ENCODE measurements at places on chromosomes 1 and 21.

GRCh38 chr1:42913426-42914091, 45.1 kb downstream of the SLC2A1 start:
- no peak for DNase-seq

DNA sequence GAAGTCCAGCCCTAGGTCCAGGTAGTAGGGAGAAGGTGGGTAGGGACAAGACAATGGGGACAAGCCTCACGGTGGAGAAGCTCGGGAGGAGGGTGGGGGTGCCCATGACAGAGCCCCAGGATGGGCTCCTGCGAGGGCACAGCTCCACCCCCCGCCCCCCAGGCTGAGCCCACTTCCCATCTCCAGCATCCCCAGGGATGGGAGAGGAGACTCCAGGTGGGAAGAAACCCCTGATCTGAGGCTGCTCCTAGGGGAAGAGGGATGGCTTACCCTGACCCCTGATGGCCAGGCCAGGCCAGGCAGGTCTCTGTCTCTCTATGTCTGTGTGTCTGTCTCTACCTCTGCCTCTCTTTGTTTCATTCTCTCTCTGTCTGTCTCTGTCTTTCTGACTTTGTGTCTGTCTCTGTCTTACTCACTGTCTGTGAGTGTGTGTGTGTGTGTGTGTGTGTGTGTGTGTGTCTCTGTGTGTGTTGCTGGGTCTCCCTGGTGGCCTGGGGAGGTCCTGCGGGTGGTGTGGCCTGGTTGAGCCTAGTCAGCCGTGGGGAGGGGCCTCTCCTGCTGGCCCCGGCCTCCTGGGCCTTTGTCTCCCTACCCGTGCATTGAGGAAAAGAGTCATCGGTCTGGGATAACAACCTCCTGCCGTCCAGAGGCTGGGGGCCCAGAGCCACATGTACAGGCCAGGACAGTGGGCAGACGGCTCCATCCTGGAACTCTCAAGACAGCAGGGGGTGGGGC, 45.7 kb downstream of the WNT9A start:
- no peak for DNase-seq

DNA sequence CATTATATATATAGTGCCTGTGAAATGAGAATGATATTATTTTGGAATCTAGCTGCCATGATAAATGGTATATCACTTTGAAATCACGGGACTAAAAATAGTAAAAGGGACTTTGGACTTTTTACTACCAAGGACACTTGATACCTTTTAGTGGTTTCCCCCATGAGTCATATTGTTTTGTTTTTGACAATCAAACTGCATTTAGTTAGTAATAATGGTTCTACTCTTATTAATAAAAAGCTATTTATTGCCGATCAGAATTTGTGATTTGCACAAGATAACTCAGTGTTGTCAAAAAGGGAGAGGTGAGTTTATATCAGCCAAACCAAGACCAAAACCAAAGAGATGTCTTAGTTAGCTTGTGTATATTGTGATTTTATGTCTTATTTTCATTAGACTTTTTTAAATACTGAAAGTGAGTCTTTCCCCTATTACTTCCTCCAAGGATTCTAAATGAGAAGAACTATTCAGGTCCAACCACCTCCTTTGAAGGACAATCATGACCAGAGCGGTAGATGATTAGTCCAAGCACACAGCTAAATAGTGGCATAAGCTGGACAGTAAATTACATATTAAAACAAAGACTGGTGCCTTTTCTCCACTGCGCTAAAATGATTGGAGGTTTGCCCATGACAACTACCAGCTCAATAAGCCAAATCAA, 281.7 kb upstream of the ESRRG start:
- DNase-seq, result no peak

DNA sequence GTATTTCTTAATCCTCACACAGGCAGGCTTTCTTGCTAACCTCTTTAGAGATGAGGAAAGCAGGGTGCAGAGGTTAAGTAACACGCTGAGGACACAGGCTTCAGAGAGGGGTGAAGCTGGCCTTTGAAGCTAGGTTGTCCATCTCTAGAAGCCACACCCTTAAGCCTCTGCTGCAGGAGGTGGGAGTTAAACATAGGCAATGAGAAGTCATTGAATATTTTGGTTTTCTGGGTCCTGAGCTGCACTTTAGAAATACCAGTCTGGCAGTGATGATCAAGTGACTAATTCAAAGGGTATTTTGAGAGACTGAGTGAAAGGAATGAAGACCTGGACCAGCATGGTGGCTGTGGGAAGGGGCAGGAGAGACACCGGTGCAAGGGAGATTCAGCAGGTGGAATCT, 9.9 kb downstream of the KCNJ15 start:
- DNase-seq, result no peak

GRCh38 chr1:7389906-7390603, 381.0 kb upstream of the VAMP3 start:
- no peak for DNase-seq

GRCh38 chr1:32352831-32353383, 9.4 kb downstream of the FAM229A start:
- DNase-seq, result no peak

GRCh38 chr1:245693941-245694752, 539.4 kb downstream of the KIF26B start:
- DNase-seq, result no peak

DNA sequence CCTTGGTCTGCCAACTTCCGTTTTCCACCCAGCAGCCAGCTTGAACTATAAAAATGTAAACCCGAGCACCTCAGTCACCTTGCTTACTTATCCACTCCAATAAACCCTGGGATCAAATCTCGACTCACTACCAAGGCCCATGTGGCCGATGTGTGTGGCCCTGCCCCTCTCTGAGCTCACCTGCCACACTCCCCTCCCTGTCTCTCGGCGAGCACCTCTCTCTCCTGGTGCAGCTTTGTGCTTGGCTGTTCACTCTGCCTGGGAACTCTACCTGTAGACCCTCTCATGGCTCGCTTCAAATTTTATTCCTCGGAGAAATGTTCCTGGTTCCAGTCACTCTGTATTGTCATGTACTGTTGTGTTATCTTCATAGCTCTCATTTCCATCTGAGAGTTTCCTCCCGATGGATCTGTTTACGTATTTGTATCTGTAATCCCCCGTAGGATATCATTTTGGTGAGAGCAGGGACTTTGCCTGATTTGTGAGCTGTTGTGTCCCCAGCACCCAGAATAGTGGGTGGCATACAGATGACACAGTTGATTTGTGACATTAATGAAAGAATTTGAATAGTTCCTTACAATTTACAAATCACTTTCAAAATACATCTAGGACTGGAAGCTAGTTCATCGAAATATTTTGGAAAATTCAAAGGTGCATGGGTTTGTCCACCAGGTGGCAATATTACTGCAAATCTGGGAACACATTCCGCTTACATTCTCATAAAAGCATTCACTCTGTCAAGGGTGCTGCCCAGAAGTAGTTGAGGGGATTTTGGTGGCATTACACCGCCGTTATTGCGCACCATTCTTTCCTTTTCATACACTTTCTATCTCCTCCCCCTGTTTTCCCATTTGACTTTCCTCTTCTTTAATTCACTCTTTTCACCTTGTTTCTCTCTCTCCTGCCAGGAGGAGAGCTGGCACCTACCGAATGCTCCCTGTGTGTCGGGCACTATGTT, 95.3 kb downstream of the ABCA4 start:
- no peak for DNase-seq

- no peak for DNase-seq
Measured at GRCh38 chr1:3352299-3352951, 102.0 kb upstream of the ARHGEF16 start.

DNA sequence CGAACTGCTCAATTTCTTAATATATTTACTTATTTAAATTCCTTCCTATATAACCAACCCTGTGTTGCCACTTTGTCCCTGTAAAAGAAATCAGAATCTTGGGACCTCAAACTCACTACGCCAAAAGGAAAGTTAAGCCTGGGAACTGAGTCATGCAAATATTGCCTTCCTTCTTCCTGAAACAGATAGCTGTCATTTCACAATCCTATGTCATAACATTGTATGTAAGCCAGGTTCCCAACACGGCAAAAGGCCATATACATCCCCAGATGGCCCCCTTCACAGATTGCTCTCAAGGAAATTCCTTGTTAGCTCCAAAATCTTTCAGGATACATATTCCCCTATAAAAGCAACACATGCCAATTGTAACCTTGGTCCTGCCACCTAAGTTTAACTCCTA, 39.7 kb downstream of the C21orf91 start:
- DNase-seq, result no peak

DNA sequence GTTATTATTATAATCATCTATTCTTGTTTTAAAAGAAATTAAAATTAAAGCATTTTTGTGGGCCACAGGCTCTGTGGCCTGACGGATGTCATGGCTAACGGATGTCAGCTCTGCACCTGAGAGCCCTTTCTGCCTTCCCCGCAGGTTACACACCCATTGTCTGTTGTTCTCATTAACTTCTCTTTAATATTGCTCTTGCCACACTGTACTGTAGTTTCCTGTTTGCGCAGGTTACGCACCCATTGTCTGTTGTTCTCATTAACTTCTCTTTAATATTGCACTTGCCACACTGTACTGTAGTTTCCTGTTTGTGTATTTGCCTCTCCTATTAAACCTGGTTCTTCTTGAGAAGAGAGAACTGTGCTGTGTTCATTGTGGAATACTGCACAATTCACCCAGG, 294.4 kb upstream of the PLXNA2 start:
- DNase-seq, result no peak

GRCh38 chr21:28632755-28633408, 359.8 kb downstream of the LTN1 start:
- no peak for DNase-seq

GRCh38 chr1:177315261-177315660, 144.5 kb downstream of the BRINP2 start:
- no peak for DNase-seq

DNA sequence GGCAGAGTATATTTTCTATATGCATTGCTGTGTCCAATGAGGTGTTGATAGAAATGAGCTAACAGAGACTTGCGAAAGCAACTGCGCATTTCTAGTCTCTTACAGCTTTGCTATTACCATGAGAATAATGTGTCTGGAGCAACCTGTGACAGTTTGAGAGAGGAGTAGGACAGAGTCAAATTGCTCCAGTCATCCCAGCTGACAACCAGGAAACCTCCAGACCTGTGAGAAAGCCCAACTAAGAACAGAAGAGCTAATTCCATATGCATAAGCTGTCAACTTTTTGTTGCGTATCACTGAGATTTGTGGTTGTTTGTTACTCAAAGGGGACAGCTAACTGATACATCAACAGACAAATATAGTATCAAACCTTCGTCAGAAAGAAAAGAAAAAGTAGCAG, 354.1 kb upstream of the LRRC7 start:
- DNase-seq, result no peak

DNA sequence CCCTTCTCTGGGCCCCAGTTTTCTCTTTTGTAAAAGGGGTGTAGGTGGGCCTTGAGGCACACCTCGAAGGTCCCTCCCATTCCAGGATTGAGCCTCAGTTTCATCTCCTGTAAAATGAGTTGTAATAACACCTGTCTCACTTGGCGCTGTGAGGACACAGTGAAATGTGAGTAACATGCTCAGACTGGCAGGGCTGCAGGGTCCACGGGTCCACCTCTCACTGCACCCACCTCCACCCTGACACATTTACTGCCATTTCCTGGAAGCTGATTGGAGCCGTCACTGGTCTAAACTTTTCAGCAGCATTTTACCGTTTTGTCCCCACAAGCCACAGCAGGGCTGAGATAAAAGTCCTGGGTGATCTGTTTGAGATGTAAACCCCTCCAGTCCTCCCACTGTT, 398.0 kb downstream of the PTPRU start:
- DNase-seq, result no peak

DNA sequence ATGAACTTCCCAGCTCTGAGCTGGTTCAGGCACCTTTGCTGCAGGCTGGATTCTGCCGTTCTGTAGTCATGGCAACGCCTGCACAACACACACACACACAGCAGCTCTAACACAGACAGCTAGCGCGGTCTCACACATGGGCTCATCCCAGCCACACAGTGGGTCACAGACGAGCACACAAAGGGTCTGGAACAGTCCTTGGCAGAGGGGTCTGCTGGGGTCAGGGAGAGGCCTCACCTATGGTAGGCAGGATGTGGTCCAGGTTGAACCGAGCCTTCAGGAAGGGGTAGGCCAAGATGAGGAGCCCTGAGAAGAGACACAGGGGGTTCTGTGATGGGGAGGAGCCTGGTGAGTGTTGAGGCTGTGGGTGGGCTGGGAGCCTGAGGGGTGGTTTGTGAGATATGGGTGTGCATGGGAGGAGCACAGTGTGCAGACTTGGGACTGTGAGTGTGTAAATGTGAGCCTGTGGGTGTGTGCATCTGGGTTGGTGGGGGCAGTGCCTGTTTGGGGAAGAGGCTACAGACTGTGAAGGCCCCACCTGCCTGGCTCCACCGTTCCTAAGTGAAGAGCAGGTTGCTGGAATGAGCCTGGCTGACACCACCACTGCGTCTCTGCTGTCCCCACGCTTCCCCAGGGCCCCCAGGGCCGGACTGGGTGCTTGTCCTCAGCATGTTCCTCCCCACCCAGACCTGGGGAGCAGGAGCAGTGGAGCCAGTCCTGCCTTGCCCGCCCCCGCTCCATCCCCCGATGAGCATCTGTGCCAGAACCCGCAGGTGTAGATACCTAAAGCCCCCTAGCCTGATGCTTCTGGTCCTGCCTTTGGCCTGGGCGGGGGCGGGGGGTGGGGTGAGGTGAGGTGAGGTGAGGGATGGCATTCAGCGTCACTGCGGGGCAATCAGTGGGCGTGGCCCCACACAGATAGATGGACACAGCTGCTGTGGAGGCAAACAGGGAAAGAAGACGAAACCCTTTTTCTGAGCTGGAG, 1.5 kb downstream of the KNCN start:
- peak; percentile 12 for DNase-seq

DNA sequence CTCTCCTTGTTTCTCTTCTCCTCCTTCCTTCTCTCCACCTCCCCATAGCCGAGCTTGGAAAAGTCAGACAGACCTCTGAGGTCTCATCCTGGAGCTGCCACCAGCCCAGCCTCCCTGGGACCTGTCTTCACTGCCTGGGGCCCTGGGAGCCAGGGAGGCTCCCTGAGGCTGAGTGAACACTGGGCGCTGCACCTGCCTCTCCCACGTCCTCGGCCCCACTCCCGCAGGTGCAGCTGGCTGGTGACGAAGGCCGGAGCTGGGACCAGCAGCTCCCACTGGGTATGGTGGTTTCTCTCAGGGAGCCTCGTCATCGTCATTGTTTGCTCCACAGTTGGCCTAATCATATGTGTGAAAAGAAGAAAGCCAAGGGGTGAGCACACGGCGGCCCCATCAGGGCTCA, 5.3 kb downstream of the TNFRSF14 start:
- DNase-seq, result no peak

GRCh38 chr1:86231076-86231475, 74.5 kb upstream of the COL24A1 start:
- DNase-seq, result no peak

GRCh38 chr21:25834381-25834780, 99.6 kb downstream of the GABPA start:
- no peak for DNase-seq
